ENCODE measurements at places on chromosomes 12 and 14.
A peak's percentile ranks its signal among the peaks of the same experiment; 100 is the strongest.

- DNase-seq: no peak
Observed at GRCh38 chr14:34003691-34004090, 52.8 kb upstream of the EGLN3 start.

DNA sequence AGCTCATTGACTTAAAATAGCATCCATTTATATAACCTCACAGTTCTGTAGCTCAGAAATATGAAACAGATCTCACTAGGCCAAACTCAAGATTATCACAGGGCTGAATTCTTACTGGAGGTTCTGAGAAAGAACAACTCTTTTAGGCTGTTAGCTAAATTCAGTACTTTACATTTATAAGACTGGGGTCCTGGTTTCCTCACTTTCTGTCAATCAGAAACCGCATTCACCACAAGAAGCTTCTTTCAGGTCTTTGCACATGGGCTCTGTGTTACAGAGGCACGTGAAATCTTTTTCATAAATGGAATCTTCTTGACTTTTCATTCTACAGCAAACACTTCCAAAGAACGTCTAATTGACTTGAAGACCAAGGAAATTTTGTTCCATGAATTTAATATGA lies 876.3 kb upstream of the FOXG1 start:
- no peak for DNase-seq

DNA sequence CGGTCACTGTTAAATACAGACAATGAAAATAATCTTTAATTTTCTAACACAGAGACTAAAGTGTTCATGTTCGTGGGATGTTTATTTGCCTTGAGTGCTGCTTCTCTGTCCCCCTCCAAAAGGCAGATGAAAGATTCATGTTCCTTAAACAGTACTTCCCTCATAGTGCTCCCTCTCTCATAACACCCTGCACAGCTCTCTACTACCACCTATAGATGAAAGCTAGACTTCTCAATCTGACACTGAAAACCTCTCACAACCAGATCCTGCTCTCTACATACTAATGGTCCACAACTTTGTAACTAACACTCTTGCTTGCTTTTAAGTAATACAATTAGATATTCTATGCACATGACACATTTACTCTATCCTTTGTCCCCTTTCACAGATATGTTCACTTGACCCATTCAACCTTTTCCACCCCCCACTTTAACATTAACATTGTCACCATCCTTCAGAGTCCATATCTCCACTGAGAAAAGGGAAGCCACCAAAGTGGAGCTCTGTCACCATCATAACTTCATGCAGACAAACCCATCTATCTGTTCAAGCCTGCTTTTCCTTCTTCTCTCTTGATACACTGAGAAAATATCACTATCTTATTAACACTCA lies 266.4 kb upstream of the USP15 start:
- peak; percentile 13 for DNase-seq

- no peak for DNase-seq
Observed at GRCh38 chr12:82745807-82746206, 59.1 kb downstream of the TMTC2 start.

- no peak for DNase-seq
Observed at GRCh38 chr12:109557805-109558204, 15.5 kb downstream of the MMAB start.

DNA sequence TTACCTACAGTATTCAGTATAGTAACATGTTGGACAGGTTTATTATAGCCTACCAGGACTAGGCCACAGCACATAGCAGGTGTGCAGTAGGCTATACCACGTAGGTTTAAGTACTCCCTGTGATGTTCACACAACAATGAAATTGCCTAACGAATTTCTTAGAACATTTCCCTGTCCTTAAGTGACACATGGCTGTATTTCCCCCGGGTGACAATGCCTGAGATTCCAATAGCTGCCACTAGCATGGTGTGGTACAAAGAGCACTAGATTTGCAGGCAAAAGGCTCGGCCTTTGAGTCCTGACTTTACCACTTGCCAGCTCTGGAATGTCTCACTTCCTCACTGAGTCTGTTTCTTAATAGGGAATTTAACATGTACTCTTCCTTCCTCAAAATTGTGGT lies 19.7 kb downstream of the PTPN21 start:
- no peak for DNase-seq

Data from Panc1 (cell line).